Activated CD8-positive, alpha-beta memory T cell treated with anti-CD3 and anti-CD28 coated beads for 1 hour (primary cell): ENCODE measurements at places on chromosomes 1 and 21.

DNA sequence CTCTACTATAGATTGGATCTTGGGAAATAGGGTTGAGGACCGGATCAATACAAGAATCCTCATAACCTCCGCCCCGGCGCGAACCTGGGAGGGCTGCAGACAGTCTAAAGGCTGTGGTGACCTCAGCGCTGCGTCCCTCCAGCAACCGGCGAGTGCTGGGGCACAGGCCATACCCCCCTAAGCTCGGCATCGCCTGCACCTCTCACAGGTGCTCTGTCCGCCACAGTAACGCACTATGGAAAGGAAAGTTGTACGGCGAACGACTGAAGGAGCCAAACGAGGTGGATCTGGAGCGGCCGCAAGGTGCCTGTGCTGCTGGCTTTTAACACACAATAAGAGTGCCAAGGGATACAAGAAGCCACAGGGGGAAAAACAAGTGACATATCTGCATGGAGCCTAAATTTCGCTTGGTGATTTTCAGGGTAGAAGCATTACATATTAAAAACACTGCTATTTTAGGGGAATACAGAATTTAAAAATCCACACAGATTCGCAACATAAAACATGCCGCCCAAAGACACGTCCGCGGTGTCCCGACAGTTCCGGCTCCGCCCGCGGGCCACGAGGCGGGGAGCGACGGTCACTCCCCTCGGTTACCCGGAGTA lies 1.4 kb upstream of the RBM15 start:
- no peak for DNase-seq

DNA sequence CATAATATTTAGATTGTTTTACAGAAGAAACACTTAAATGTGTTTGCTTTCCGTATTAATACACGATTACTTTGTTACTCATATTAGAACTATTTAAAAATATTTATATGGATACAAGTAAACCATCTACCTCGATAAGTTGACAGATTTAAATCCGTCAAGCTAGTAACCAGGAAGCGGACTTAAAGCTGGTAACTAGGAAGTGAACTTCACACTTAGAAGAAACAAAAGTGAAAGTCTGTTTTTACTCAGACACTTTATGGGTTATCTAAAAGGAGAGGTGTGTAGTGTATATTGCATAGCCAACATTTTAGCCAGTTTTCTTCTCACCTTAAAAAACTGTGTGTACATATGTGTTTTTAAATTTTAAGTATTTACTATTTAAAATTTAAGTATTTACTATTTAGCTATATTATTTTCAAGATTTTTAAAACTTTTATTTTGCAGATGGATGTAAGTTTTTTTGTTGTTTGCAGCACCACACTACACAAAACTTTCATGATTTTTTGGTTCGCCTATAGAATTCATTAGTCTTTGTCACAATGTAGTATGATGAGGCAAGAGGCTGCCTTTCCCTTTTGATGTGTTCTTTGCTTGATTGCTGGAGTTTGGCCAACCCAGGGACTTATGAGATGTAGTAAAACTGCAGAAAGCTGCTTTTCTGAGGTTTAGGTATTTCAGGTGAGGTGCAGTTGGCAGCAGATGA lies 2.7 kb downstream of the USP25 start:
- DNase-seq = no peak

DNA sequence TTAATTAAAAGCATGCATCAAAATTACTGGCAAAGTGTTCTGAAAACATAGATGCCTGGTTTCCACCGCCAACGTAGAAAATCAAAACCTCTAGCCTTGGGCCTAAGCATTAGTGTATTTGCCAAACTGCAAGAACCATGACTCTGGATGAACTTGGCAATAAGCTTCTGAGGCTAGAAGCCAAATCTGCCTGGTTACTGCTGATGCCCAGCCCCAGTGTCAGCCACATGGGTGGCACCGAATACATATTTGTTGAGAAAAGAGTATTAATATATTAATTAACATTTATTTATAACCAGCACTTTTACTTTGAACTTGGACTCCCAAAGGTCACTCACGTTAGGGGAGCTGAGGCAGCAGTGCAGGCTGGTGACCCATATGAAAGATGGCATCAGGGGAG lies 140.6 kb upstream of the HMGB4 start:
- DNase-seq = no peak

- no peak for DNase-seq
These were observed 153.5 kb downstream of the LRRC40 start for GRCh38 chr1:70051926-70052325.

- DNase-seq = no peak
These were observed 64.8 kb downstream of the SKI start for GRCh38 chr1:2292725-2293450.

- no peak for DNase-seq
These were observed 48.4 kb downstream of the HENMT1 start for GRCh38 chr1:108612496-108612895.

DNA sequence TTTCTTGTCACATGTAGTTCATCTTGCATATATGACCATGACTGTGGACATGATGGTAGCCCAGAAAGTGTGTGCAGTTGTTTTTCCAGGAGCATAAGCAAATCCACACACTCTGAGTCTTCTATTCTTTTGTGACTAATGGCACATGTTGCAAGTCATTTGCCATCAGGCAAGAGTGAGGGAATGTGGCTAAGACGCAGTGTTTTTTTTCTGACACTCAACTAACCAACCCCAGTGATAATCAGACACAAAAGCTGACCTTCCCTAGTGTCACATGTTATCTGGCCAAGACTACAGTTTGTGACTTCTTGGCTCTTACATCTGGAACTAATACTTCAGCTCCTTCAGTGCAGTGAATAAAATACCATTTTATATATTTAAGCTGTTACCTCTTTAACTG lies 108.8 kb downstream of the ITSN1 start:
- DNase-seq = no peak

- no peak for DNase-seq
These were observed 13.2 kb upstream of the UBE4B start for GRCh38 chr1:10019561-10019960.

GRCh38 chr1:157162345-157162744 lies 24.1 kb upstream of the ETV3 start:
- no peak for DNase-seq

DNA sequence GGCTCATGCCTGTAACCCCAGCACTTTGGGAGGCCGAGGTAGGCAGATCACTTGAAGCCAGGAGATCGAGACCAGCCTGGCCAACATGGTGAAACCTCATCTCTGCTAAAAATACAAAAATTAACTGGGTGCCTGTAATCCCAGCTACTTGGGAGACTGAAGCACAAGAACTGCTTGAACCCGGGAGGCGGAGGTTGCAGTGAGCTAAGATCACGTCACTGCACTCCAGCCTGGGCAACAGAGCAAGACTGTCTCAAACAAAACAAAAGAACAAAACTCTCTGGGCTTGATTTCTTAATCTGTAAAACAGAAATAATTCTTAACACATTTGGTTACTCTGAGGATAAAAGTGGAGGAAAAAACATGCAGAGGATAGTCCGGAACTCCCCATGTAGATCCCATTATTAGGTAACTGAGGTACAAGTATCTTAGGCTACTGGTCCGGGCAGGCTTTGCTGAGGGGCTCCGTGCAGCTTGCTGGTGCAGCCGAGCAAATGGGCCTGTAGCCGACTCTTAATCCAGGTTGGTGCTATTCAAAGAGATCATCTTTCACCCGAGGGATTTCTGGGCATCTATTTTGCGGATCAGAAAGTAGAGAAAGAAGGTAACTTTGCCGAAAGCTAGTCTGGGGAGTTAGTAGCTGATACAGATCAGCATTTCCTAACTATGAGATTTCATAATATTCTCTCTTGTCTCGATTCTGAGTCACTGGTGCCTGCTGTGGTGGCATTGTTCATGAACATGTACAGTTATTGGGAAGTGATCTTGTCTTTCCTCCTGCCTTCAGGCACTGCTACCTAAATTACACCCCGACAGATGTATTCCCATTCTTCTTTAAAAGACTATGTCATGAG lies 56.8 kb downstream of the NFIA start:
- no peak for DNase-seq

- DNase-seq = no peak
These were observed 64.1 kb upstream of the GNG12 start for GRCh38 chr1:67897270-67897949.

DNA sequence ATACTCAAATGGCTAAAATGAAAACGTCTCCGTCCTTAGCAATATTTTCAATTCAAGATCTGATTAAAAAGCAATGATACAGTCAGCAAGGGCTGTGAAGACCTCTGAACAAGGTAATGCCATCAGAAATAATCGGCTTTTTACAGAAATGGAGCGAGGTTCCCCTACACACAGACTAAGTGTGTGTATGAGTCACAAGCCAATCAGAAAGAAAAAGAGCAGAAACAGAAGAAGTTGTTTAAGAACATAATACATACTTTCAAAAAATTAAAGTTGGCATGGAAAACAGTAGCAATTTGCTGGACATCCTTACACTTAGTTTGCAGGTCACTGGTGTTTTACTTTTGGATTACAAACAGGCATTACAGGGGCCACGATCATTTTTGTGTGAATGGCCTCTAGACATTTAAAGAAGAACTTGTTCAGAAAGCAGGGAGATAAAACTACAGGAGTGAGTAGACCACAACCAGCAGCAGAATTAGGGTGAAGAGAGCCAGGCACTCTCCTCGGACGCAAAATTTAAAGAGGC lies 350.0 kb upstream of the RUNX1 start:
- no peak for DNase-seq

DNA sequence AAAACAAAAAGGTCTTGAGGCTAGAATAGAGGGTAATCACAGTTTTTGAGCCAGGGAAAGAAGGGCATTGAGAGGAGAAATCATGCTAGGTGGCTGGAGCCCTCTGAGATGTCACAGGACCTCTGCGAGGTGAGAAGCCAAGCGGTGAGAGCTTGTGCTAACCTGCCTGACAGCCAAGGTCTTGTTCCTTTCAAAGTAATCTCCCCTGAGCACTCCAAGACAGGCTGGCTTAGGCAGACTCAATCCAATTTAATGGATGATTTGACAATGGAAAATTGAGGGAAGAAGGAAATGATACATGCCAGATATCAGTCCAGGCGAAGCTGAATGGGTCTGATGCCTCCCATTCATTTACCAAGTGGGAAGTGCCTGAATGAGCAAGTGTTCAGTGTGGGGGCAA lies 311.9 kb upstream of the PTBP2 start:
- no peak for DNase-seq

DNA sequence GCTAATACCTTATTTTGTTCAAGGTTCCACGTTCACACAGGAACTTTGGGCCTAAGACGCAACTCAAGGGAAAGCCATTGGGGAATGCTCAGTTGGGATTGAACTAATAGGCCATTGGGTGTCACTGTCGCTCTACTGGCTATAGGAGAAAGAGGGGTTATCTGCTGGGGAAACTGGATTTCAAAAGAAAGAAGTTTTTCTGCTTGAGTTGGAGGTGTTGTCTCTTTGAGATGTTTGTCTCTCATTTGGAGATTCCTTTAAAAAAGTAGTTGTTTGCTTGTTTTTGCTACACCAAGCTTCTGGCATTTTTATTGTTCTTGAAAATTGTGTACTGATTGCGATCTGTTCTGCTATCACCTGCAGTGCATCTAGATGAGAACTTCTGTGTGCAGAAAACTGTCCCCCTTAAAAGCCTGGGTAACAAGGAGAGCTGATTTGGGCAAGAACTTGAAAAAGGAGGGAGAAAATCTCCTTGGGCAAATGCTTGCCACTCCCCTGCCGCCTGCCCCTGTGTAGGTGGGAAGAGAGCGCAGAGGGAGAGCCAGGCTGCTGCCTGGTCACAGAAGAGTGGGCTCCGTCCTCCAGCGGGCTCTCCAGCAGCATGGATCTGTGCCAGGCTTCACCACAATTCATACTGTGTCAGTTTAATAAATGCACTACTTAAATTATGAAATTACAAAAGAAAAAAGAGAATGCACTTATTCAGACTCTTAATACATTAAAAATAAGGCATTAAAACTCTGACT lies 39.9 kb downstream of the PEX14 start:
- DNase-seq = no peak

- DNase-seq = no peak
These were observed 70.2 kb upstream of the MORC3 start for GRCh38 chr21:36249576-36250422.
